ENCODE measurements at places on chromosomes 5 and 9.

GRCh38 chr9:42386477-42386876, 203.0 kb downstream of the SPATA31A6 start:
- no peaks in the 10 kb centered on the region for H3K27me3 ChIP-seq
- no peaks in the 10 kb centered on the region for H3K36me3 ChIP-seq
- no peak overlapping the region for H3K4me3 ChIP-seq
- H3K4me1 ChIP-seq: no peaks in the 10 kb centered on the region
- no peak for DNase-seq

DNA sequence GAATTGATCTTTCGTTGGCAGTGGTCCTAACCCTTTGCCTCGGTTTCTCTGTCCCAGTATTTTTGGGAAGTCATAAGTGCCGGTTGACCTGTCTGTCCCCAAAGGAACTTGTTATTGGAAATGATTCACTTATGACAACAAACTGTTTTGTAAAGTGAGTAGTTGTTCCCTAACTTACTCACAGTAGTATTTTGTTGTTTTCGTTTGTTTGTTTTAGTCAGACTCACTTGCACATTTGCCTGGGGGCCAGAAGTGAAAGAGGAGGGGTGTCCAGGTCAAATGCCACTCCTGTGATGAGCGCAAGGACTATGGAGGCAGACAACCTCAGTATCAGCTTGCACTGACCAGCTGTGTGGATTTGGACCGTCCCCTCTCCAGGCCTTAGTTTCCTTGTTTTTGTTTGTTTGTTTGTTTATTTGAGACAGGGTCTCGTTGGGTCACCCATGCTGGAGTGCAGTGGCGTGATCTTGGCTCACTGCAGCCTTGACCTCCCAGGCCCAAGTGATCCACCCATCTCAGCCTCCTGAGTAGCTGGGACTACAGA, 47.3 kb downstream of the ANKRD55 start:
- H3K4me3 ChIP-seq: no peak overlapping the region
- peaks cover 9% of the 10 kb centered on the region for H3K4me1 ChIP-seq
- no peaks in the 10 kb centered on the region for H3K36me3 ChIP-seq
- DNase-seq: no peak

DNA sequence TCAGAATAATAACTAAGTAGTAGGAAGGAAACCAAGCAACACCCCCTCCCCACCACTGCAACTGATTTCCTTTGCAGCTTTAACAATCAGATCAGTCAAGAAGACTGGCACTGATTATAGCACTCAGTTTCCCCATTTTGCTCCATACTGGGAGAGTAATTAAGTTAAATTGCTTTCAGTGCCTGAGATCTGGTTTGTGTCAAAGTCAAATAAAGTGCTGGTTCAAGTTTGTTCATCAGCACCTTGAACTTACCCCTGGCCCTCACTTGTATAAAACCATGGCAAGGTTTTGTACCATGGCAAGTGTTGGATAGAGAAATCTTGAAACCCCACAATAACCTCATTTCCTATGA, 290.2 kb upstream of the SEMA6A start:
- no peak overlapping the region for H3K27ac ChIP-seq
- no peak overlapping the region for H3K4me3 ChIP-seq

GRCh38 chr9:138096519-138096845, 218.9 kb downstream of the CACNA1B start:
- DNase-seq: no peak
- H3K36me3 ChIP-seq: no peaks in the 10 kb centered on the region
- no peak overlapping the region for H3K27ac ChIP-seq
- H3K4me1 ChIP-seq: no peaks in the 10 kb centered on the region
- H3K4me3 ChIP-seq: no peak overlapping the region

GRCh38 chr5:127373858-127374491, 83.4 kb downstream of the MEGF10 start:
- DNase-seq: no peak
- H3K36me3 ChIP-seq: no peaks in the 10 kb centered on the region
- H3K4me1 ChIP-seq: peaks cover 2% of the 10 kb centered on the region

GRCh38 chr9:129595311-129595741, 25.6 kb downstream of the C9orf50 start:
- no peak for DNase-seq
- H3K27ac ChIP-seq: no peak overlapping the region
- H3K4me1 ChIP-seq: peaks cover 14% of the 10 kb centered on the region
- H3K36me3 ChIP-seq: no peaks in the 10 kb centered on the region
- H3K4me3 ChIP-seq: no peak overlapping the region
- peaks cover 3% of the 10 kb centered on the region for H3K27me3 ChIP-seq

GRCh38 chr9:118577121-118577520, 792.1 kb downstream of the BRINP1 start:
- H3K36me3 ChIP-seq: no peaks in the 10 kb centered on the region
- H3K27me3 ChIP-seq: no peaks in the 10 kb centered on the region
- no peak for DNase-seq

Measured in activated CD8-positive, alpha-beta T cell treated with anti-CD3 and anti-CD28 coated beads for 36 hours (primary cell).